ENCODE measurements at places on chromosomes 7 and 10.

DNA sequence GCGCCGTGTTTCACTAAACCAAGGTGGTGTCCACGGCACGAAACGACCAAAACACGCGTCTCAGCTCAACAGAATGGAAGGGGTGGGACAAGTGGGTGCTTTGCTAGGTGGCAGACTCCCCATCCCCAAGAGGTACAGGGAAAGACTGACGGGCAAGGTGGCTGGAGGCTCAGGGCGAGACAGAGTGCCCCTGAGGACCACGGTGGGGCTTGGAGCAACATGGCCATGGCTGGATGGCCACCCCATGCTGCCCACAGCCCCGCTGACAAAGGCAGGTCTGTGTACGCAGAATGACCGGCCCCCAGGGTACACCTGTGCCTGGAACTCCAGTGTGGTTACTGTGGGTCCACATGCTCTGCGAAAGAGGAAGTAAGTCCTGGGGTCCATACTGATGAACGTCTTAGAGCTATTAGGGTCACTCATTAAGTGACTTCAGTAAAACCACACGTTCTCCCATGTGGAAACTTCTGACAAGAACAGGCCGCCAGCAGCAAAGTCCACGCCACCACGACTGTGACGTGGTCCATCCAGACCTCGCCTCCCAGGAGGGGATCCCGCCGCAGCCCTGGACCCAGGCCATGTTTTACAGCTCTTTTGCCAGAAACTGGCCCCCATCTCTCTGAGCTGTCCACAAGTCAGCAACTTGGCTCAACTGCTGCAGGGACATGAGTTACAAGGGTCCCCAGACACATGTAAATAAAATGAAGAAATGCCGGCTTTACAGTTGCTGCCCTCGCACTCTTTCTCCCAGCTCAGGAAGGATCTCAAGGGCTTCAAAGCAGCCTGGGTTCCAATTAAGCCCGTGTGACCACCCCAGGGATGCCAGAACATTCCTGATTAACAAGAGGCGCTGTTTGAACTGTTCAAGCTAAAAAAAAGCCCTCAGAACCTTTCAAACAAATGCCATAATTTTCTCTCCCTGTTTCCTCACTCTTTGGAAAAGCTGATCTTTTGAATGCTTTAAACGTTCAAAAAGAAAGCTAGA is 66.8 kb downstream of the MAD1L1 start:
- no peak for DNase-seq

GRCh38 chr10:90674928-90675327 is 182.9 kb downstream of the HTR7 start:
- DNase-seq, result no peak

- DNase-seq, result no peak
Observed at GRCh38 chr7:156099085-156099484, 286.8 kb upstream of the SHH start.

DNA sequence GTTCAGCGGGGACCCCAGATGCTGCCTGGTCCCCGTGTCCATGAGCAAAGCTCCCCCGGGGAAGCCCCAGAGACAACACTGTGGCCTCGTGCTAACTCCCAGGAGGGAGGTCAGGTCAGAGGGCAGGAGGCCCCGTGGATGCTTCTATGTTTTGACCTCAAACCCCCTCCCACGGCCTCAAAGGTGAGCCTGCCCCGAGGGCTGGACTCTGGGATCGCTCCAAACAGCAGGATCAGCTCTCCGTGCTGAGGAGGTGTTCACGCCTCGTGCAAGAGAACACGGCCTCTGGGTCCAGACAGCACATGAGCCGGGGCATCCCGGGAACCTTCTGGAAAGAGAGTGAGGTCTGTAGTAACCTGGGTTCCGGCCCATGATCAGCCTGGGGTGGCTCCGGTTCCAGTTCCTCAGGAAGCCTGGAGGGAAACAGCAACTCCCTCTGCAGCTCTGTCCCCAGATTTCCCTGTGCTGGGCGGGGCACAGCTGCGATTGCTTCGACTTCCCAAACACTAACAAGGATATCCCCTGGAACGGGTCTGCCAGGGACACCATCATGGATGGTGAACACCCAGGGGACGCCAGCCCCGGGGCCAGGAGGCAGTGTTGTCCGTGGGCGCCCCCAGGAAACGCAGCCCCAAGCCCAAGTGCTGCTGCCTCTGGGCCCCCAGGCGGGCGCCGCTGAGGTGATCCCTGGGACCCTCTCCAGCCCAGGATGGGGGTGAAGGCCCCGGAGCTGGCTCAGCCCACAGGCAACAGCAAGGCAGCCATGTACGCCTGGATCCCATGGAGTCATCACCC is 18.0 kb upstream of the INPP5A start:
- no peak for DNase-seq

- no peak for DNase-seq
Observed at GRCh38 chr10:102642736-102643335, 1.4 kb upstream of the TRIM8 start.

DNA sequence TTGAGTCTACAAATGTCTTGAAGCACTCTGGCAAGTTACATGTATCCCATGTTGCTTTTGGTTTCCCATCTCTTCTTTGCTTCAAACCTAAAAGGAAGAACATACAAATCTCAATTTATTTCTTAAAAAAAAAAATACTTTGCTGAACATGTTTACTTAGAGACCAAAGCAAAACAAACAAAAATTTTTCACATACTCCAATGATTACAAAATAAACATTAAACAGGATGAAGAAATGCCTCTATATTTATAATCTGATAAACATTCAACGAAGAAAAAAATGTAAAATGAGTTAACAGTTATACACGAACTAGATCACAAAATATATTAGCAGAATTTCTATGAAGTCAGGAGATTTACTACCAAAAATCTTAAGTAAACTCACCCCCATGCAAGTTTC is 31.3 kb downstream of the FAM204A start:
- DNase-seq, result no peak

GRCh38 chr10:71596759-71597158 is 122.8 kb downstream of the C10orf105 start:
- no peak for DNase-seq

DNA sequence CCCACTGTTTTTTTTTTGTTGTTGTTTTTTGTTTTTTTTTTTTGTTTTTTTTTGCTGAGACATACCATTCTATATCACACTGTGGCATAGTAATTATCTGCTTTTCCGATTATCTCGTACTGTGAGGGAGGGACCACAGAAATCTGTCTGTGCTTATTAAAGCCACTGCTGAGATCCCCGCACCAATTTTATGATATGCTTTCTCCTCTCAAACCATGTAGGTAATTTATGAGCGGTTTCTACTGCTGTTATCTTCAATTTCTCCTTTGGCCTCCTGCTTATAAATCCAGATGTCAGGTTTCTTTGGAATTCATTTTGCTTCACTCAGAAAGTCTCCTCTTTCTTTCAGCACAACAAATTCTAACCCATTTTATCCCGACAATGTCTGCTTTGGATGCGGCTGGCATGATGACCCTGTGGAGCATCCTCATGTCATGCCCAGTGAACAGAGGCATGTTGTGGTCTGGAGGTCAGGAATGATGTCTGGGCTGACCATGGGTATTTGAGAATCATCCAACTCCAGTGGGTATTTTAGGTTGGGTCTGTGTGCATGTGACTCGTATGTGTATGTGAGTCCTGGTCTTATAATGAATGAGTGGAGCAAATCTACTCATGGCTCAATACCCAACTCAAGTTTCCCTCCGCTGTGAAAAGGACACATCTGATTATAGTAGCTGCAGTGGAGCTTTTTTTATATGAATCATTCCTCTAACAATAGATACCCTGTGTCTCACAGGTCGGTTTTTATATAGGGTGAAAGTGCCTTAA is 213.4 kb downstream of the GALNT17 start:
- DNase-seq, result no peak

DNA sequence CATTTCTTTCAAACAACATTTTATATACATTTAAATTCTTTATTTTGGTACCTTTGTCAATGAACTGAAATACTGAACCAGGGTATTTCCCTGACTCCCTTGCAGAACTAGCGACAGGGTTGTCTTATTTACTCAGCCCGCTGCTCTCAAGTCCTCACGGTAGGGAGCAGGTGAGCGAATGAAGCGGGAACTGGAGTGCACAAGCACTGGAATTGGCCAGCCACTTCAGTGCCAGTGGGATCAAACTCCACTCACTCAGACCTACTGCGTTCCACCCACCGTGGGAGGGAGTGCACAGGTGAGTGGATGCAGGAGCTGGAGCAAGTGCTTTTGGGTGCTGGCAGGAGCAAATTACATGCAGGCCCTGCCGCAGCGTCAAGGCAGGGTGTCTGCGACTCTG is 28.1 kb upstream of the NEUROD6 start:
- DNase-seq, result no peak
